ENCODE measurements at places on chromosomes 5 and 9. TPM values are rescaled to one million over a fixed set of nuclear protein-coding genes. Genes with fewer than 3 reads are reported as not detected.

Gene NDUFB6
- 106 TPM for polyA plus RNA-seq

Gene IL3
- polyA plus RNA-seq = not detected

DNA sequence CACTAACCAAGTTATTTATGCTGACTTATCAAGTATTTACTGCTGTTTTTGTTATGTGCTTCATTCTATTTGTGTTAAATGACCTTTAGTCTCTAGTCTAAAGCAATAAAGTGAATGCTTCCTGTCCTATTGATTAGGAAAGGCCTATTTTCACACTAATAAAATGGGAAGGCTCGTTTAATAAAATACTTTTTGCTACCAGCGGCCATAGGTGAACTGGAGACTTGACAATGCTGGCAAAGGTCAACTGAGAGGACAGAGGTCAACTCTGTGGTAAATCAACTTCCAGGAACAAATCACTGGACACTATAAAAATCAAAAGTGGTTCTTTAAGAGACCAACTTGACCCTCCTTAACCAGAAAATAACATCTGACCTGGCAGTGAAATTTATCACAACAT lies 634.3 kb downstream of the ISL1 start:
- DNase-seq = no peak

DNA sequence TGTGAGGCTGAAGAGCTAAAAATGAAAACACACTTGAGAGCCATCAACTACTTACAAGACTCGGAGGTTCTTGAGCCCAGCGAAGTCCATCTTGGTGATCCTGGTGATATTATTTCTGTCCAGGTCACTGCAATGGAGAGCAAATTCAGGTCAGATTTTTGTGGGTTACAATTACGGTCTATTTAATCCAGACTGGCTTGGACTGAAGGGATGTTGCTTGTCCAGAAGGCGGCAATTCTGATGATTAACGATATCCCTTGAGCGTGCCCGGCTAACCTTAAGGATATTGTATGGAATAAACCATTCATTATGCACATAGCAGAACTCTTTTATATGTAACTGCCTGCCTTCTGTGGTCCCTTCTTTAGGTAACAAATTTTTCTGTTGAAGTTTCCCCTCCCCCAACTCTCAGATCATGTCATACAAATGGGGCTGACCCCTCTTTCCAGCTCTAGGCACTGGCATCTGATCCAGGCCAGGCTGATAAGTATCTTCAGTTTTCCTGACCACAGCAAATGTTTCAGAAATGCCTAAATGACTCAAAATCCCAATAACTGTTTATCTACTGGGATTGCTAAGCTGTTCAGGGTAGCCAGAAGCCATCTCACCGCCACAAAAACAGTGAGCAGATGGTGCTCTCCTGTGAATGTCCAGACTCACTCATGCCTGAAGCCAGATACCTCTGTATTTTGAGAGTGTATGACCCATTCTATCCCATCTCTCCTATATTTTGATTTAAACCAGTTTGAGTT lies 49.4 kb downstream of the SLIT3 start:
- DNase-seq = no peak

DNA sequence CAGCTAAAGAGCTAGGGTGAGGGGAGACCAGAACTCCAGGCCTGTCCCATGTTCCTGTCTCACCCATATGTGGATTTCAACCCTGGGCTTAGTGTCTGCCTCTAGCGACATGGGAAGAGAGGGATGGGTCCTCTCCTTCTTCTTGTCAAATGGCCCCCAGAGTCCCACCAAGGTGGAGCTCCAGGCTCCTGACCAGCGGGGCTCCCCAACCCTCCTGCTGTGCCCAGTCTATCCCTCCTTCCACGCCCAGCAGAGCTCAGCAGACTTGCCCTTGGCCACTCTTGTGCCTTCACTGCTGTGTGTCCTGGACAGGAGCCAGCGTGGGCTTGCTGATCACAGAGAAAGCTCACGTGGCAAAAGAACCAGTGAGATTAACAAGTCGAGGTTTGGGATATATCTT lies 123.0 kb upstream of the GABRP start:
- DNase-seq = no peak

GRCh38 chr9:37382982-37383357 lies 39.5 kb upstream of the GRHPR start:
- DNase-seq = no peak
